ENCODE measurements at places on chromosomes 7 and 10.

DNA sequence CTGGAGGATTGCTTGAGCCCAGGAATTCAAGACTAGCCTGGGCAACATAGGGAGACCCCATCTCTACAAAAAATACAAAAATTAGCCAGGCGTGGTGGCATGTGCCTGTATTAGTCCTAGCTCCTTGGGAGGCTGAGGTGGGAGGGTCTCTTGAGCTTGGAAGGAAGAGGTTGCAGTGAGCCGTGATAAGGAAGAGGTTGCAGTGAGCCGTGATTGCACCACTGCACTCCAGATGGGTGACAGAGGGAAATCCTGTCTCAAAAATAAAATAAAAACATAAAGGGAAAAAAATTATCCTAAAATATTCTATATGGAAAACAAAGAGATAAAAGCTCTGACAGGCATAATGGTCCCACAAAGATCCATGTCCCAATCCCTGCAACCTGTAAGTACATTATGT is 87.9 kb upstream of the KAT6B start:
- no peak for DNase-seq

DNA sequence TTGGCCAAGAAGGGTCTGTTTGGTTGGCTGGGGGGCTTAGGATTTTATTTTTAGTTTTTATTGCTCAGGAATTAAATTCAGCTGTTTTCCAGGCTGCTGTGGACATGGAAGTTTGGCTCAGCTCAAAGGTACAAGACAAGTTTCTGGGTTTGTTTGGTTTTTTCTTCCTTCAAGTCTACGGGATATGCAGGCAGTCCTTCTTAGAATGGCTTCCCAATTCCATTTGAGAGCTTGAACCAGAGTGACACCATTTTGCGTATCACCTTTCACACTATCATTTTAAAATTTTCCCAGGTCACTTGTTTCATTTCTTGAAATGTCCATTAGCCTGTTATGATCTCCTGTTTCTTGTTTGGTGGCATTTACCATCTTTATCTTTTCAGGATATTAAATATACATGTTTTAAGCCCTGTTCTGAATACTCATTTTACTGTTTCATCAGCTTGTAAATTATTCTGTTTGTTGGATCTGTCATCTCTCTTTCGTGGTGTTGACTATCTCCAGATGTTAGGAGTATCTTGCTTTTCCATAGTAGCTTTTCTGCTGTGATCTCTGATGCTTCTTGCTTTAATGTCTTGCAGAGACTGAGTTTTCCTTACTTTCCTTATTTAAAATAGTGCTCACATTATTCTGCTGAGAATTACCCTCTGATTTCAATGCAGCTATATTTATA is 9.4 kb upstream of the TMEM168 start:
- no peak for DNase-seq

DNA sequence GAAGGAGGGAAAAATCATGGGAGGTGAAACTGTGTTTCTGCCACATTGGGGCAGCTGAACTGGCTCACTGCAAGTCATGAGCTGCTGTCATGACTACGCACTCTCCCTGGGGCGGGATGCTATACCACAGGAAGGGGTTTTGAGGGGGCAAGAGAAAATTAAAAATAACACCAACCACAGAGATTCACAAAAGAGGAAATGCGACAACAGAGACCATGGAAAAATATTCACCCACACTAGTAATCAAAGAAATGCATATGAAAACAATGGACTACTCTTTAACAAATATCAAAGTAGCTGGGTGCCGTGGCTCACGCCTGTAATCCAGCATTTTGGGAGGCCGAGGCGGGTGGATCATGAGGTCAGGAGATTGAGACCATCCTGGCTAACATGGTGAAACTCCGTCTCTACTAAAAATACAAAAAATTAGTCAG is 65.2 kb upstream of the TM9SF3 start:
- peak; percentile 40 for DNase-seq

- no peak for DNase-seq
Observed at GRCh38 chr10:78528749-78529204, 495.1 kb downstream of the RPS24 start.

DNA sequence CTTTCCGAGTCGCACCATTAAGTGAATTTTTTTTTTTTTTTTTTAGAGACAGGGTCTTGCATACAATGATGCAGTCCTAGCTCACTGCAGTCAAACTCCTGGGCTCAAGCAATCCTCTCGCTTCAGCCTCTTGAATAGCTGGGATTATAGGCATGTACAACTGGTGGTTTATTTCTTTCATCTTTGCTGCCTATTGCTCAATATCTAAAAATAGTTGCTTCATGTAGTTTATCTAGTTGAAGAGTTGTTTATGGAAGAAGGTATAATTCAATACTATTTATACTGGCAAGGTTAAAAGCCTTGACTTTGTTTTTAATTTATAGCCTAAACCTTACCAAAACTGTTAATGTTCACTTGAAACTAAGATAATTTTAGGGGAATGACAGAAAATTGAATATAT is 66.9 kb downstream of the SEMA3D start:
- no peak for DNase-seq

- no peak for DNase-seq
Observed at GRCh38 chr7:69643708-69644445, 45.6 kb downstream of the AUTS2 start.

GRCh38 chr10:110360857-110361474 is 56.2 kb upstream of the SMNDC1 start:
- no peak for DNase-seq

GRCh38 chr10:98572594-98572993 is 125.9 kb upstream of the HPS1 start:
- DNase-seq: no peak

- no peak for DNase-seq
Observed at GRCh38 chr10:113644185-113645120, 19.4 kb downstream of the NRAP start.

GRCh38 chr7:83359108-83359507 is 196.4 kb upstream of the PCLO start:
- DNase-seq: no peak

GRCh38 chr7:133139350-133139749 is 57.5 kb upstream of the CHCHD3 start:
- DNase-seq: no peak

- peak; percentile 31 for DNase-seq
Observed at GRCh38 chr10:102113956-102114857, 6.0 kb downstream of the LDB1 start.

- DNase-seq: no peak
Observed at GRCh38 chr7:151662251-151662826, 142.6 kb upstream of the RHEB start.

DNA sequence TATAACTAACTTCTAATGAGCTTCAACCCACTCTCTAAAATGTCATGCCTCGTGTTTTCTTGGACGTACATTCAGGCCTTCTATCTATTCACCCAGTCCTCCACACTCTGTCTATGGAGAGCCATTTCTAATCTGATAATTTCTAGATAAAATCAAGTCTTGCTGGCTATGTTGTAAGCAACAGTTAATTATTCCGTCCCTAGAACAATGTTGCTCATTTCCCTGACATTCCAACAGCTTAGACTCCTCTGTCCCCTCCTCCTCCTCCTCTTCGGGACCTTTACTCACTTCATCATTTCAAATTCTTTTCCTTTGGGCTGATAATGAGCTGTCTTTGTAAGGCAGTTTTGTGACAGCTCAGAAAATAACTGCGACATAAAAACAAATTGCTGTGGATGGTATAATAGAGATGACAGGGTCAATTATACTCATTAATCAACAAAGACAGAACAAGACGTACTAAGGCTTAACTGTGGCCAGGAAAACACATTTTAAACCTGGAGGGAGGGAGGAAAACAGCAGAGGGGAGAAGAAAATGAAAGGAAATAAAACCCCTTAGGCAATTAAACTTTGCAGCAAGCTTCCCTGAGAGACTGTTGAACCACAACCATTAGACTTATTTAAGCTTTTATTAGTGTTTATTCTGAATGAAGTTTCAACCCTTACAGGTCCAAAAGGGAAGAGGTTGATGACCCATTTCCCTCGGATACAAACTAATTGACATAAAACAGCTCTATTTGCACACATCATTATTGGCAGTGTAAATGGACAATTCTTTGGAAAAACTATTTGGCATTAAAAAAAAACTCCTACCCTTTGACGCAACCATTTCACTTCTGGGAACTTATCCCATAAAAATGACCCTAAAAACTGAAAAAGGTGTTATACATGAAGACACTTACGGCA is 179.1 kb downstream of the SFMBT2 start:
- DNase-seq: no peak

DNA sequence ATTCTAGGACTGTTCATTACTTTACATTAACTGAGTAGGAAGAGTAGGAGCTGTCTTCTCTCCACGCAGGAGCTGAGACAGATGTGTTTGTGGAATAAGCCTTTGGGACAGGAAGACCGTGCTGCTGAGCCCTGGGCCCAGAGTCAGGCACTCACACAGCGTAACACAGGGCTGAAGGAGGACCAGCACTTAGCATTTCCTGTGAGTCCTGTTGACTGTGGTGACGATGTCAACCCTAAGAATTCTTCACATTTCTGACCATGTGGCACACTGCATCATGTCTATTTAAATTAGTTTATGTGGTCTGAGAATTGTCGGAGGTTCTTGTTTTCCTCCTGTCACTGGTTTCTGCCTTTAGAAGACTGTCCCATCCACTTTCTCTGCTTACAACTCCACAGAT is 117.2 kb downstream of the PIP4K2A start:
- DNase-seq: peak; percentile 39

GRCh38 chr7:105268056-105268455 is 120.7 kb downstream of the SRPK2 start:
- DNase-seq: no peak

- DNase-seq: no peak
Observed at GRCh38 chr7:43585562-43585961, 2.7 kb downstream of the STK17A start.

DNA sequence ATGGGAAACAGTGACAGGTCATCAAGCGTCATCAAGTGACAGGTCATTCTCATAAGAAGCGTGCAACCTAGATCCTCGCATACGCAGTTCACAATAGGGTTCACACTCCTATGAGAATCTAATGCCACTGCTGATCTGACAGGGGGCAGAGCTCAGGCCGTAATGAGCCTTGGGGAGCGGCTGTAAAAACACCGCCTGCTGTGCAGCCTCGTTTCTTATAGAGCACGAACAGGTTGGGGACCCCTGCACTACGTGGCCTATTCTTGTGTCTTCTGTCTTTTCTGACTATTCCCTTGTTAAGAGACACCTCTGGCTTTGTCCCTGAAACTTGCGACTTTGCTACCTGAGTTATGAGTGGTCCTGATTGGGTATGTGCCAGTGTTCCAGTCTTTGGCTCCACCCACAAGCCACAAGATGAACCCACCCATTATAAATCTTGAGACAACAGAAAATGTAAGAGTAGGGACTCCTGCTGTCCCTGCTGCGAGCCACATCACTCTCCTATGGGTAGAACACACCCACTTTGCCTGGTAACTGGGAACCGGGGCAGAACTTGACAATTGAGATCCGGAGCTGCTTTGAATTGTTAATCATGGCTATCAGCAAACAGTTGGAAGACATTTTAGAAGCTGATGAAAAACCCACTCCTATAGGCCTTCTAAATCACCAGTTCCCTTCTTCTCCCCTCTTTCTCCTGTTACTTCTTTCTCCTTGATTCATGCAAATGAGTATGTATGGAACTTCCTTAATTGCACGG is 55.8 kb upstream of the EXOC4 start:
- DNase-seq: no peak

DNA sequence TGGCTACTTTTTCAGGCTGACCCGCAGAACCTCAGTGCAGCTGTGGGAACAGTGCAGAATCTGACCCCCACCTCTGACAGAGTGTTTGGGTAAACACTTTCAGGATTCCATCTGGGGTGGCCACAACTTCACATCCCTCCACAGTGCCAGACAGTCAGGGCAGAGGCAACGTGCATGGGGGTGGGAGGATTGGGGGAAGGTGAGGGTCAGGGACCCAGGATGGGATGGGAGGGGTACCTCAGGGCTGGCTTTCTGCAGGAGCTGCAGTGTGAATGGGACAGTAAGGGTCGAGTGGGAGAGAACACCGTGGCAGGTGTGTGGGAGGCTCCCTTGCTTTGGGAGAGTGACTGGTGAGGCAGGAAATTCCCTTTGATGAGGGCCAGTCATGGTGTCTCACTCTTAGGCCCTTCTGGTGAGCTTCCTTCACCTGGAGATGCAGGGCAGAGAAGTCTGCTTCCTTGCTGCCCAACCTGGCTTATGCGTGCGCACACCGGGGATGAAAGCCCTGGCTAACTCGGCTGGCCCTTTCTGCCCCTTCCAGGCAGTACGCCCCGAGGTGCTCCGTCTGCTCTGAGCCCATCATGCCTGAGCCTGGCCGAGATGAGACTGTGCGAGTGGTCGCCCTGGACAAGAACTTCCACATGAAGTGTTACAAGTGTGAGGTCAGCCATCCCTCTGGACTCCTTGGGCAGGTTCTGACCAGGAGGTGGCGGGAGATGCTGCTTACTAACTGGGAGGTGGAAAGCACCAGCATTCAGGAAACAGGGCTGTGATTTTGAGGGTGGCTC is 8.4 kb downstream of the ZYX start:
- no peak for DNase-seq

DNA sequence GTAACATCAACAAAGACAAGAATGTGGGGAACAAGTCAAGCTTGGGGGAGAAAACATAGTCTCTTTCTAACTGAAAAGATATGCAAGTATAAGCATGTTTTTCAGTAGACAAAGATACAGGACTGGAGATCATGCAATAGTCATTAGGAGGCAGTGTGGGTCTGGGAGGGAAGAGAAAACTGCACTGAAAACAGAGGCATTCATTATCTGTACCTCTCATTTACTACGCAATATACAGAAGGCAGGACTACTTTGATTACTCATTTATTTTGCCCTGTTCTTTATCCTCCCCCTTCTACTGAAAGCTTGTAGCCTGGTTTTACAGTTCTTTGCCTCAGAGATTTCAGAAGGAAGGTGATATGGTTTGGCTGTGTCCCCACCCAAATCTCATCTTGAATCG is 341.2 kb downstream of the CRPPA start:
- DNase-seq: no peak

DNA sequence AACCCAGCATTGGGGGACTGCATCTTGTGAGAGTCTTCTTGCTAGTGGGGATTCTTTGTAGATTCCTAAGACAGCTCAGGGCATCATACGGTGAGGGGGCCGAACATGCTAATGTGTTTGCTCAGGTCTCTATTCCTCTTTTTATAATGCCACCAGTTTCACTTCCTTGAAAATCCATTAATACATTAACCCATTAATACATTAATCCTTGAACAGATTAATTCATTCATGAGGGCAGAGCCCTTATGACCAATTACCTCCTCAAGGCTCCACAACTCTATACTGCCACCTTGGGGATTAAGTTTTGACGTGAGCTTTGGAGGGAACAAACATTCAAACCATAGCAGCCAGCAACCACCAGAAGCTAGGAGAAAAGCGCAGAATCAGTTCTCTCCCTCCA is 67.2 kb upstream of the POT1 start:
- DNase-seq: no peak

DNA sequence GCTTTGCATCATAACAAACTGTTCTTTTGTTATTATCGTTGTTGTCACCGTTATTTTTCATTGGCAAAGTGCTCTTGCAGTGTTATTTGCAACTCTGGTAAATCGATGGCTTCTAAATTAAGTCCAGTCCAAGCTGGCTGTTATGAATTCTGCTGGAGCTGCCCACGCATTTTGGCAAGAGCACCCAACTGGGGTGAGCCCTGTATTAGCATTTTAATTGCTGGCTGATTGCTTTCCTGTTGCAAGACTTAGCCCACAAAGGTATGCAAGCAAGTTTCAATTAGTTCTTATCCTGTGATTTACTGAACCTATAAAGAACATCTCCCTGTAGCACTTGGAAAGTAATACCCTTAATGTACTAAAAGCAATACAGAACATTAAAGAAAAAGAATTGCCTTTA is 226.8 kb downstream of the ACTR3B start:
- no peak for DNase-seq

All from activated CD4-positive, alpha-beta memory T cell treated with anti-CD3 and anti-CD28 coated beads, Interleukin-2, amount 10 ng/mL, durations not matched to agents 7 days and 5 days (primary cell).